ENCODE measurements at places on chromosomes 2 and 18.

DNA sequence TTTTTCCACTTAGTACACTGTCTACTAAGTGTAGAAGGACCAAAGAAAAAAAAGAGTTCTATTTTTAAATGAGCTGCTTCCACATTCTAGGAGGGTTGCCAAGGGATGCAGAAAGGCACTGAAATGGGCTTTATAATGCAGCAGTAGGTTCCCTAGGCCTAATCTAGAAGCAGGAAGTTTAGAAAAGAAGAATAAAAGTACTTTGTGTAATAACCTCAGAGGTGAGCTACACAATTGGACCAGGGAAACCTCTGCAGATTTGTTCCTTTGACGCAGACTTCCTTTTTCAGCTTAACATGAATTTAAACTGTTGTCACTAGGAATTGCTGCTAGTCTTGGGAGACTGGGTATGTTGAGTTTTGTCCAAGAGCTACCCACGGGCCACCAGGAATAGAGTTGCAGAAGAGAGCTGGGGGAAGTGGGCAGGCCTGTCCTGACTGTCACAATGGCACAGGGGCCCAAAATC, 34.6 kb upstream of the RAB1A start:
- DNase-seq, result no peak

- DNase-seq, result no peak
These were observed 18.8 kb downstream of the PSMG2 start for GRCh38 chr18:12721495-12722275.

DNA sequence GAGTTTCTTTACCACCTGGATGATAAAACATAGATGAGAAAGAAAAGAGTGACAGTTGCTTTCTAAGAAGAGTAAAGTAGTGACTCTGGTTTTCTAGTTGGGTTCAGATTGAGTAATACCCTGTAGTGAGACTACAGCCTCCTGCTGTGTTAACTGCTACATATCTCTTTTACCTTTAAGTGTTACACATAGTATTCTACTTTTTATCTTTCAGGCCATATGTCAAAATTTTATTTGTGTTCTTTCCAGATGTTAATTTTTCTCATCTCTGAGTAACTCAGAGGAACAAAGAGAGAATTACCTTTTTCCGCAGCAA, 348.2 kb downstream of the CTNNA2 start:
- no peak for DNase-seq

GRCh38 chr2:99188357-99188756, 7.4 kb downstream of the MRPL30 start:
- no peak for DNase-seq

GRCh38 chr18:46268671-46269070, 164.5 kb downstream of the HAUS1 start:
- DNase-seq, result no peak

DNA sequence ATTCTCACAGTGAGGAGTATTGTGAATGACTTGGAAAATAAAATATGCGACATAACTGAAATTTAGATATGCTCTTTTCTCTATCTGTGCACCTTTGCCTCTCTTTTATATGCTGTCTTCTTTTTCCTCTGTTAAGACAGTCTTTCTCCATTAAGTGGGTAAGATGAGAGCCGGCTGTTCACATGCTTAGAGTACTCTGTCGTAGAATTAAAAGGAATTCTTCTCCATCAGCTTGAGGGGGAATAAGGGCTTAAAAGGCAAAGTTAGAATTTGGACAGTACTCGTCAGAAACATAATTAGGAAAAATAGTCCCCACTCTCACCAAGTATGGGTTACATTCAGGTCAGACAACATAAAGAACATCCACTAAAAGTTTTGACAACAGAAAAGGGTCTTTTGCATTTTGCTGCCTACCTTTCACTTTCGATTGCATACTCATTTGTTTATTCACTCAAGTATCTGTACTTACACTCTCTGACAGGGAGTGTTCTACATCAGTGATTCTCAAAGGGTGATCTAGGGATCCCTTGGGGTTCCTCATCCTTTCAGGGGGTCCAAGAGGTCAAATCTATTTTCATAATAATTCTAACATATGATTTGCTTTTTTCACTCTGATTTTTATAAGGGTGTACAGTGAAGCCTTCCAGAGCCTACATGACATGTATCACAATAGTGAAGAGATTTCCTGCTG, 48.0 kb downstream of the ARHGAP15 start:
- DNase-seq, result no peak

GRCh38 chr2:136124805-136125204, 6.9 kb upstream of the CXCR4 start:
- DNase-seq, result no peak

- no peak for DNase-seq
These were observed 12.3 kb downstream of the ODC1 start for GRCh38 chr2:10435820-10436204.

DNA sequence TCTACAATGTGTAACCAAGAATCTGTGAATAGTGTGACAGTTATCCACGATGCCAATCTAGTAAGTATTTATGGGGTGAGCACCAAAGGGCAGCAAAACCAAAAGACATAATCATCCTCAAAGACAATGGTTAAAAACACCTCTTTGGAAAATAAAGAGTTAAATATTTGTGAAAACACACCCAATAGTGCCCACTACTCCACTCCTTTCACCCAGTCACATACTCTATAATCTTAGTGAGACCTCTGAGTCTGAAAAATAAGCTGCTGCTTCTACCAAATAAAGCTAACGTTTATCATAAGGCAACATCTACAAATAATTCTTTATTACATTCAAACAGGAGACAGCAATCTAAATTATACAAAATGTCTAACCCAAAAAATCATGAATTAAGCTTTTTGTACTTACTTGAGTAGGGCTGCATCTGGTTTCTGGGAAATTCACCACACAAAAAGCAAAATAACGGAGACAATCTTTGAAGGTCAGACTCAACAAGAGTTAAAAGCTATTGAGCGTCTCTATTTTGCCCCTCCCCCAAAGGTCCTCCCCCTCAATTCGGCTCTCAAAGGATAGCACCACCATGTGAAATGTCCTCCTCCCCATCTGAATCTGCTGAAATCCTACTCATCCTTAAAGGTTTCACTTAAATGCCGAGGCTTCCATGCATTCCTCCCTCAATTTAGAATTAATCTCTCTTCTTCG, 2.0 kb downstream of the RAPH1 start:
- DNase-seq, result no peak

GRCh38 chr18:1658908-1659566, 754.4 kb downstream of the ADCYAP1 start:
- DNase-seq, result no peak

- DNase-seq, result peak; percentile 31
These were observed 81.9 kb upstream of the CHRNA1 start for GRCh38 chr2:174846218-174846617.

DNA sequence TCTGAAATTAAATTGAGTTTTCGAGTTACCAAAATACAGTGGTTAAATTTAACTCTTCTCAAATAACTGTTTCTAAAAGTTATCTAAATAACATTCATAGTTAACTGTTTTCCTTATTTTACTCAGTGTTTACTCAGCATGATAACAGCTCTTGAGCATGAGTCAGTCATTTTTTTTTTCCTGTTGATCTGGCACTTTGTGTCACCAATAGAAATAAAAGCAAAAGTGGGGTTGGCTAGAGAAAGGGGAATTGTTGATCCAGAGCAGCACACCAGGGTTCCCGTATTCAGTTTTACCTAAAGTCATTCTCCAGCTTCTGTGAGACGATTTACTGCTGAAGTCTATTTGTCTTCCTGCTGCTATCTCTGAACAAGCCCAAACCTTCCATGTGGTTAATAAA, 851.6 kb downstream of the DCC start:
- no peak for DNase-seq

DNA sequence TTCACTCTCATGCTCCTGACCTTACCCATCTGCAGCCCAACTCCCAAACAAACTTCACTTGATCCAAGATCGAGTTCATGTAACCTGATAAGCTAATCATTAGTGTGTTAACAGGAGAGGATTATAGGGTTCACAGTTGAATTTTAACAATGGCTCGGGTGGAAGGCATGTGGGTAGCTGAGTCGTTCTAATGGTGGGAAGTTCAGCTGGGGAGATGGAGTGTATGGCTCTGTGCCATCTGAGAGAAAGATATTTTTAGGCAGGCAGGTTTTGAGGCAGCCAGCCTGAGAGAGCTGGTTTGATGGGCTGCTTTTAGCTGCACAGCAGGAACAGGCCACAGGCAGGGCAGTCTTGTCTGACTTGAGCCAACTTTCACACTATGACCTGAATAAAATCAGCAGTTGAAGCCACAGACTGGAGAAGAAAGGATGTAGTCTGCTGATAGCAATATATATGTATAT, 17.7 kb upstream of the NFE2L2 start:
- no peak for DNase-seq

- no peak for DNase-seq
These were observed 599.2 kb downstream of the NR4A2 start for GRCh38 chr2:155733091-155733853.

GRCh38 chr2:61905372-61906185, at the start of gene COMMD1:
Gene COMMD1 (plus strand): TSS chr2:61905674. CDS start chr2:61905679, 5 bp downstream.
- peak; percentile 92 for DNase-seq

DNA sequence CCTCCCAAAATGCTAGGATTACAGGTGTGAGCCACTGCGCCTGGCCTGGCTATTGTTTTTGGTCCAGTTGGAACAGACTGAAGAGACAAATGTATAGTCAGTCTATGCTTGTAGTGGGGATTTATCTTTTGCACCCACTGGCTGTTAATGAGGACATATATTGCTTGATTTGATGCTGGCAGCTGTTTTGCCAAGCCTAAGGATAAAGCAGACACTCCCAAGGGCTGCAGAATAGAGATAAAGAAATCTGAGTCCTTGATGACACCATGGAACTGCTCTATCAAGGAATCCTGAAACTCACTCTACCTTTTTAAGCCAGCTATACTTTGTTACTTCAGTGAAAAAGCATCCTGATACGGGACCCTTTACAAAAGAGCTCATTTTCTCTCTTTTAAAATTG, 43.1 kb upstream of the ENOSF1 start:
- no peak for DNase-seq

DNA sequence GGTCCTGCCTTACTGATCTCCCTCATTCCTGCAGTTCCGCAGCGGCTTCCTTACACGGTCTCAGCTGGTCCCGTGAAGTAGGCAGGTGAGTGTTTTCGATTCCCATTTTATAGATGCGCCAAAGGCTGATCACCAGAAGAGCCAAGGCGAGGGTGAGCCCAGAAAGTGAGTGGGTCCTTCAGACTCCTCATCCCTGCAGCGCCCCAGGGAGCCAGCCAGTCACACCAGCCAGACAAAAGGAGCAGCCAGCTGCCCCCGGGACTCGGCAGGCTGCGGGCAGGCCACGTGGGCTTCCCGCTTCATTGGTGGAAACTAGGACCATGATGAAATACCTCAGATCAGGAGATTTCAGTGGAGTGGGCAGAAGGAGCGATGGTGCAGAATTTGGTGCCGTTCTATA, 85.9 kb downstream of the SMAD7 start:
- no peak for DNase-seq

GRCh38 chr2:64789466-64790320, 136.0 kb upstream of the SERTAD2 start:
- no peak for DNase-seq

- no peak for DNase-seq
These were observed 445.0 kb downstream of the XIRP2 start for GRCh38 chr2:167333245-167333644.

GRCh38 chr2:241053576-241054251, 48.4 kb downstream of the MTERF4 start:
- no peak for DNase-seq

DNA sequence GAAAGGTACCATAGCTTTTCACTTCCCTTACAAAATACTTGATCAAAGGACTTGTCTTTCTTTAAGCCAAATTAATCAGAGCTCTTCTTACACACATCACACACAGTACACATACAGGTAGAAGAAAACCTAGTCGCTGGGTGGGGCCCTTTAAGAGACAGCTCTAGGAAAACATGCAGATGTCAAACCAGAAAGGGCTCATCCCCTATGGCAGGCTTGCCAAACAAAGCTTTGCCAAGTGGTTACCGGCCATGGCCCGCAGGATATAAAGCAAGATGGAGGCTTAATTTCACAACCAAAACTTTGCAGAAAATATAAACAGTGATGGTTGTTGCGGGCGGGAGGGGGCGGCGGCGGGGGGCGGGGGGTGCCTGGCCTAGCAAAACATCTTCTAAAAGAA, 2156.0 kb upstream of the PIK3C3 start:
- no peak for DNase-seq

DNA sequence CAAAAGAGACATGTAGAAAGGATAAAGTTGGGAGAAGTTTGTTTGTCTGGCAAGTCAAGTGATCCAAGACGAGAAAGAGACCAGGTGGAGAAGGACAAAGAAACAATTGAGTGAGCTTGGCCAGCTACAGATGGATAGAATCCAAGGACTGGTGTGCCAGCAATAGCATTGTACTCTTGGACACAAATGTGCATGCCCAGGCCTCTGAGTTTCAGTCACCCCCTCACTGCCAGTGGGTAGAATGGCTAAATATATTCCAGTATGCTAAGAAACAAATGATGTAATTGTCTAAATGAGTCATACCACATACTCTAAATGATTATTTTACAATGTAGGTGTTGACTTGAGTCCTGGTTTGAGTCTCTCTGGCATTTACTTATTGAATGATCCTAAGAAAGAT, 881.3 kb downstream of the LRRTM4 start:
- DNase-seq, result no peak

- peak; percentile 8 for DNase-seq
These were observed 250.6 kb downstream of the CYP26B1 start for GRCh38 chr2:71897137-71897480.

GRCh38 chr2:173747035-173747434, 218.1 kb downstream of the SP3 start:
- peak; percentile 39 for DNase-seq

DNA sequence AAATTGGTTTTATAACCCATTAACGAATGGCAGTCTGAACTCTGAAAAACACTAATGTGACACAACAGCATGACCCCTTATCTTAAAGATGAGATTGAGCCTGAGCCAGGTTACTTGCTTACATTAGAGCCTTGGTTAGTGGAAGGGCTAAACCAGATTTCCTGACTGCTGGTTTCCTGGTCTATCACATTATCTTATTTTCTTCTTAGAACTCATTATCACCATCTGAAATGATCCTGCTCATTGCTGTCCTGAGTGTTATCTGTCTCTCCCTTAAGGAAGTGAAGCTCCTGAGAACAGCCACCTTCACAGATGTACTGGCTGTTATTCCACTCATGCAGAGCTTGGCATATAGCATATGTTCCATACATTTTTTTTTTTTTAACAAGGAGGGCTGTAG, 9.0 kb upstream of the NRP2 start:
- DNase-seq, result no peak

DNA sequence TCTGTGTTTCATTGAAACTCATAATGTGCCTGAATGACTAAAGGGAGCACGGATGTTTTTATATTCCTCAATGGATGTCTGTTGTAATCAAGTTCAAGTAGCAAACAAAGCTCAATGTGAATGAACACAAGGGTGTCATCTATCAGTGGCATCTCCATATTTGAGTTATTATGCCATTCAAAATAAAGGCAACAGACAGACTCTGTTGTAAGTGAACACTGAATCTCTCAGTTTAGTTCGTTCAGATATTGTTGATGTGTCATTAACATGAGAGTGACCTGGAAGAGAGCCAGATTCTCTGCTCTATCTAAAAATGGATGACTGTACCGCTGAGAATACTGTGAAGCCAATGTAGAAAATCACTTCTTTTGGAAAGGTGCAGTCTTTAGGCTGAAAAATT, 118.7 kb downstream of the NUP35 start:
- DNase-seq, result peak; percentile 75
